ENCODE measurements at places on chromosomes 3 and 15. TPM values are rescaled to one million over a fixed set of nuclear protein-coding genes. Genes with fewer than 3 reads are reported as not detected.

Gene GOLGA6D
- not detected for total RNA-seq

Gene LDHAL6B
- total RNA-seq, result not detected

Gene TADA3
- total RNA-seq, result 42.0 TPM

Gene PDCD7
- 19.3 TPM for total RNA-seq

Gene SPESP1
- total RNA-seq, result 1.5 TPM

Gene EPHB3
- total RNA-seq, result 1.6 TPM

Gene GOLGA6A
- not detected for total RNA-seq

- DNase-seq, result peak; percentile 35
Measured at GRCh38 chr15:75921732-75922703, 18.3 kb downstream of the FBXO22 start.

DNA sequence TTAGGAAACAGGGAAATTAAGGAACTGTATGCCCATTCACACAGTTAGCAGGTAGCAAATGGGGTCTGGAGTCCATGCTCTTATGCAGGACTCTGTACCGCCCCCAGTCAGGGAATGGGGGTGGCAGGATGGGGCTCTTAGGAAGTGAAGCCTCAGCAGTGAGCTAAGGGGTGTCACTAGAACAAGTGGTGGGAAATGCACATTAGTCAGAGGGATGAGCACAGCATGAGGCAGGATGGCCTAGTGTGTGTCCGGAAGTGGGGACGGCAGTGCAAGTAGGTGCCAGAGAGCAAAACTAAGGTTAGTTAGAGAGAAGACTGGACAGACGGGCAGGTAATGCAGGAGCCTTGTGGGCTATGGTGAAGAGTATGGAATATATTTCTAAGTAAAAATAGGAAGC is 60.7 kb downstream of the ST3GAL6 start:
- no peak for DNase-seq

GRCh38 chr3:127377801-127378655 is 90.2 kb upstream of the PRR20G start:
- no peak for DNase-seq

DNA sequence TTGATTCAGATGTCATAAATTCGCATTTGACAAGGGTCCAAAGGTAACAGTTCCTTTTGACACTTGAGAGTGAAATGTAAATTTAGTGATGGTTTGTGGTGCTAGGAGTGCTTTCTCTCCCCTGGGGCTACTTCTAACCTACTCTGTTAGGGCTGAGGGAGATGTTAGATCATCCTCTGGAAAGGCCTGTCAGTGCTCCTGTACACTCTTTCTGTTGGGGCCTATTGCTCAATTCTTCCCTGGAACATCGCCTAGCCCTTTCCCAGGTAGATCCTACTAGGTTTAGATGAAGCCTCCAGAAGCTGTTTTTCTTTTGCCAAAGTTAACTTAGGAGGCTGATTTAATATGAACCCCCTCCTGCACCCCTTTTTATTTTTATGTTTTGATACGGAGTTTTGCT is 1.4 kb downstream of the PCCB start:
- DNase-seq, result no peak

GRCh38 chr15:40061212-40061901 is 22.4 kb upstream of the SRP14 start:
- no peak for DNase-seq

- DNase-seq, result no peak
Measured at GRCh38 chr15:57867970-57868798, 161.7 kb downstream of the POLR2M start.
